ENCODE measurements at places on chromosomes 3 and 15.

DNA sequence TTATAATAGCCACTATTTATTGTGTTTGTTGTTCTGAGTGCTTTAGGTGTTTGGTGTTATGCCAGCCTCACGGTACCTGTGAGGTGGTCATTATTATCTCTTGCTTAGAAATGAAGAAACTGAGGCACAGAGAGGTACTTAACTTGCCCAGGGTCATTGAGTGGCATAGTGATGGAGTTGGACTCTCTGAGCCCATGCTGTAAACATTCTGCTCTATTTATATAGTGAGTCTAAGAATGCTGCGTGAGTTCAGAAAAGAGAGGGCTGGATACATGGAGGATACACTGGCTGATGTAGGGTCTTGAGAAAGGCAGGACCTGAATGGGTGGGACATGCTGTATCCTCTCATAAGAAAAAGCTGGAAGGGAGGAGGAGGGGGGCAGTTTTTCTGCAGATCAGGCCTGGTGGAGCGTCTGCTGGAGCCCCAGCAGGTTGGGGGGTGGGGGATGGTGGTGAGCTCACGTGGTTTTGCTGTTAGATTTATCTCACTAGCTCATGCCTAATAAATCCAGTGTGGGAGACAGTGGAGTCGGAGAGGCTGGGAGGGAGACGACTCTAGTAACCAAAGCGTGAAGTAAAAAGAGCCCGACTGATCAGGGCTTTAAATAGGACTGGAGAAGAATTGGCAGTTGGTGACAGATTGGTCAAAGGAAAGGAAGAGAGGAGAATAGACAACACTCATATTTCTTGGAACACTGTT, 16.0 kb downstream of the MED12L start:
- peak; percentile 17 for DNase-seq

GRCh38 chr3:45870099-45870498, 16.2 kb upstream of the CCR9 start:
- no peak for DNase-seq

DNA sequence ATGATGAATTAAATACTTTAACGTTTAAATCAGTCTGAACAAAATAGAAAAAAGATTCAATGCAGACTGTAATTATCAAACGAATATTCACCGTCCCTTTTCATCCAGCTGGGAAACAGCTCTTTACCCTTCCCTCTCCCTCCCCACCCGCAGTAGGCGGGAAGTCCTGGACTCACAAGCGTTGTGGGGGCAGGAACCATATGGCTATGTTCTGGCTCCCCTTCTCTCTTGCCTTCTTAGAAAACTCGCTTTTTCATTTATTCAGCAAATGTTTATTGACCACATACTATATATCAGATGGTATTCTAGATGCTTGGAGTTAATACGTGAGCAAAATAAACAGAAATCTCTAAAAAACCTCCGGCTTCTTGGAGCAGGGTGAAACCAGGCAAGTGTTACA, 715 bp upstream of the SCAPER start:
- DNase-seq = no peak

- no peak for DNase-seq
Measured at GRCh38 chr3:46719735-46720271, 2.1 kb upstream of the PRSS50 start.

DNA sequence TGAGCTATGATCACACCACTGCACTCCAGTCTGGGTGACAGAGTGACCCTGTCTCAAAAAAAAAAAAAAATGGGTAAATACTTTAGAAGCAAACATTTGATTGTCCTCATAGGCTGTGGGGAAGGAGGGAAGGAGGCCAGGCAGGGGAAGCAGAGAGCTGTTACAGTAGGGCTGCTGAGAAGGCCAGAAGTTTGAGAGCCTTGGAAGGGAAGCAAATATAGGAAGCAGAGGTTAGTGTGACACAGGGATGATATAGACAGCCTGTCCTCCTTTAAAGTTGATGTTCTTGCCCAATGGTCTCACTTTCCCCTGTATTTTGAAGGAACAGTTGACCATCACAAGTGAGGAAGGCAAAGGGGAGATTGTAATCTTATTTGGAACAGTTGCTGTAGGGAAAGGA, 5.3 kb upstream of the ALPK3 start:
- no peak for DNase-seq

DNA sequence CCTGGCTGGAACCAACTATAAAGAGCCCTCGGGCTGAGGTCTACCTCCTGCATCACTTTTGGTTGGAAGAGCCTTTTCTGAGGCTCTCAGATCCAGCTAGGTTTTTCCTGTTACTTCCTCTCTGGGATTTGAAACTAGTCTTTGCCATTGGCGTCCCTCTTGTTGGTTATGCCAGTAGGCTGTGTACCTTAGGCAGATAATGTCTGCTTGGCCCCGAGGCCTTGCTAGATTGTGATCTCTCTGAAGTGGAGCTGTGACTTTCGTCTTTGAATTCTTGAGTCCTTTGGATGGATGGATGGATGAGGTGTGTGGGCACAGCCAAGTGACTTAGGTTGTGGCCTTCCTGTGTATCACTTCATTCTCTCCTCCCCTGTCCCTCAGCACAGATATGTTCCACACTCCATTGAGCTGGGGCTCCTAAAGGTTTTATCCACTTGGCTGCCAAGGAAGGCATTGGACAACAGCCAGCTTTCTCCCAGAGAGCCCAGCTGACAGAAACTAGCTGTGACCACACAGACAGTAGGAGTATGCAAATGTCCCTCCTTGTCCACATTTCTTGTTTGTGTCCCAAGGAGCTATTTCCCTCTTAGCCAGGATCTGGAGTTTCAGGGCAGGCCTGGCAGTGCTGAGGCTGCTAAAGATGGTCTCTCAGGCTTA, 7.9 kb upstream of the DNAJC17 start:
- no peak for DNase-seq

GRCh38 chr3:39443530-39443929, 23.9 kb upstream of the MOBP start:
- DNase-seq = peak; percentile 46

GRCh38 chr3:197352382-197352781, 54.0 kb upstream of the DLG1 start:
- no peak for DNase-seq

DNA sequence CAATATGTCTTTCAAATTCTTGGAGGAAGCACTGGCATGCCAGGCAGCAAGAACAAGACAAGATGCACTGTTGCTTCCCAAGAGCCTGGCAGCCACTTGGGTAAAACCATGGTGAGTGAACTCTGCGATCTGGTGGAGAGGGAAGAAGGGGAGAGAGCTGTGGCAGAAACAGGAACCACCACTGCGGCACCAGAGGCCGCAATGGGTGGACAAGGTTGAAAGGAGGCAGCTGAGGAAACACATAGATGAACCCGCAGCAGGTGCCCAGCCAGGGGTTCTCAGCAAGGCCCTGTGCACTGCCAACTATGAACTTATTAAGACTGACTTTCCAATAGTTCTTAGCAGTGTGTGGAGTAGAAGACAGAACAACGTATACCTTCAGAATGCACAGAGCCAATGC, 48.2 kb upstream of the CCDC54 start:
- no peak for DNase-seq

DNA sequence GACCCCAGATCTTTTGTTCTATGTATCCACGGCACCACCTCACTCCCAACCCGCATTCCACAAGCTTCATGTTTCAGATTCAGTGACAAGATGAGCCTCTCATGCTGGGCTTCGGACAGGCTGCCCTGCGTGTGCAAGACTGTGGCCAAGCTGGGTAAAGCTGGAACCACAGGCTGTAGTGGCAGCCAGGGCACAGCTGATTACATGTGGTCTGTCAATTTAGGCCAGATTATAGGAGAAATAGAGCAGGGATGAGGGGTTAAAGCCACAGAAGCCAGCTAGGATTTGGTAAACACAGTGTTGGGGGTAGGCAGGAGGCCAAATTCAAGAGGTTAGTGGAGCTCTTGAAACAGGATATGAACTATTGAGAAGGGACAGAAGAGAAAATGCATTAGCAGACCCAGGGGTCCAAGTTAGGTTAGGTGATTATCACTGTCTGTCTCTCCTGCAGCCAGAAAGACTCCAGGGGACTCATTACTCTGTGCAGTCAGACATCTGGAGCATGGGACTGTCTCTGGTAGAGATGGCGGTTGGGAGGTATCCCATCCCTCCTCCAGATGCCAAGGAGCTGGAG, 12.9 kb downstream of the SNAPC5 start:
- DNase-seq = no peak

GRCh38 chr3:46293035-46293724, 50.9 kb downstream of the CCR3 start:
- no peak for DNase-seq

DNA sequence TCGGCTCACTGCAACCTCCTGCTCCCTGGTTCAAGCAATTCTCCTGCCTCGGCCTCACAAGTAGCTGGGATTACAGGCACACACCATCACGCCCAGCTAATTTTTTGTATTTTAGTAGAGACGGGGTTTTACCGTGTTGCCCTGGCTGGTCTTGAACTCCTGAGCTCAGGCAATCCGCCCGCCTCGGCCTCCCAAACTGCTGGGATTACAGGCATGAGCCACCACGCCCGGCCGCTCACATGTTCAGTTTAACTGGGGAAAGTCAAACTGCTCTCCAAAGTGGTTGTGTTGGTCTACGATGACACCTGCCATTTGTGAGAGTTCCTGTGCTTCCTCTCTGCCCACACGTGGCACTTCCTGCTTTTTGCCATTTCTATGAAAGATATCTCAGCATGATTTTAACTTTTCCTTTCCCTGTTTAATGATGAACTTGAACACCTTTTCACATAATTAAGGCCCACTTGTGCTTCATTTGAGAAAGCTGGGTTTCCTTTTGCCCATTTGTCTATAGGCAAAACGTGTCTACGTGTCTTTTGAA, 877 bp upstream of the GP5 start:
- DNase-seq = no peak

- DNase-seq = no peak
Measured at GRCh38 chr3:171255236-171255806, 204.9 kb downstream of the TNIK start.

DNA sequence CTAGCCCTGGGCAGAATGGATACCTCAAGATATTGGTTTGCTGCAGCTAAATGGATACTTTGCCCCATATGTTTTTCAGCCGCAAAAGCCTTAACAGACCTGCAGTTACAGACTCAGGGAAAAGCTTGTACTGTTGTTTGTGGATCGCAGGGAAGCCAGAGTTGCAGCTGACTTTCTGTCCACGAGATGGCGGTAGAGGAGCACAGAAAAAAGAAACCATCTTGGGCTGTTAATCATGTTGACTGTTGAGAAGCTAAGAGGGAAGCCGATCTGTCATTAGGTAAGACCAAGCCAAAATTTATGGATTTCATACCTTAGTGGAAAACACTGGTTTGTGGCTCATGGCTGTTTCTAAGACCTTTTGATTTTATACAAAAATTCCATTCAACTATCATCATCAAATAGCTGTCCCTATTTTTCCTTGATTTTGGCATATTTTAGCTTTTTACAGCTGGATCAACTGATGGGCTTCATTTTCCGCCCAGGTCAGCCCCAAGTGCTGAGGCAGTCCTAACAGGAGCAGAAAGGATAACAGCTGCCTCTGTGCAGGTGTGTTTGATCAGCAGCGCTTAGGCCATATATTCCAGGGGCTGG, 205.7 kb upstream of the ZPLD1 start:
- DNase-seq = peak; percentile 95

DNA sequence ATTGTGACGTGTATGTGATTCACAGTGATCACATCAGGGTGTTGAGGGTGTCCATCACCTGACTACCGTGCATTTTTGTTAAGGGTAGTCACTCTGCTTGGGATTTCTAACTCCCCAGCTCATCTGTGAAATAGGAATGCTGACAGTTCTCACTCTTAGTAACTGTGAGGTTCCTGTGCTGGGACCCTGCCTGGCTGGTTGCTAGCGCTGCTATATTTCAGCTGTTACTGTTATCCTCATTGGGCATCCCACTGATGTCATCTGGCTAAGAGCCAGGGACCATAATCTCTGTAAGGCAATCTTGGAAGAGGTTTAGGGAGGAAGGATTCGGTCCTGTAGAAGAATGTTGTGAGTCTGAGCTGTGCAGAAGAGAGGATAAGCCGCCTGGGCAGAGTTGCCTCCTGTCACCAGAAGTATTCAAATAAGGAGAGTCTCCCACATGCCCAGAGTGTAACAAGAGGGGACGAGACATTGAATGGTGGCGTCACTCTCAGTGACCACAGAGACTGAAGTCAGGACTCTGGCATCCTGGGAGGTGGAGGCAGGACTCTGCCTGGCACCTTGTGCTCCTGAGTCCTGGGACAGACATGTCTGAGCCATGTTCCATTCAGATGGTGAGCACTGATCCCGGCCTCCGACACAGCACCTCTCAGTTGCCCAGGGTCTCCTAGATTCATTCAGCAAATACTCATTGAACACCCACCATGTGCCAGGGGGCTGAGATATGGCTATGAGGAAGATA, 52.2 kb downstream of the FBLN2 start:
- no peak for DNase-seq

- DNase-seq = peak; percentile 58
Measured at GRCh38 chr15:70505411-70505919, 257.9 kb downstream of the UACA start.

DNA sequence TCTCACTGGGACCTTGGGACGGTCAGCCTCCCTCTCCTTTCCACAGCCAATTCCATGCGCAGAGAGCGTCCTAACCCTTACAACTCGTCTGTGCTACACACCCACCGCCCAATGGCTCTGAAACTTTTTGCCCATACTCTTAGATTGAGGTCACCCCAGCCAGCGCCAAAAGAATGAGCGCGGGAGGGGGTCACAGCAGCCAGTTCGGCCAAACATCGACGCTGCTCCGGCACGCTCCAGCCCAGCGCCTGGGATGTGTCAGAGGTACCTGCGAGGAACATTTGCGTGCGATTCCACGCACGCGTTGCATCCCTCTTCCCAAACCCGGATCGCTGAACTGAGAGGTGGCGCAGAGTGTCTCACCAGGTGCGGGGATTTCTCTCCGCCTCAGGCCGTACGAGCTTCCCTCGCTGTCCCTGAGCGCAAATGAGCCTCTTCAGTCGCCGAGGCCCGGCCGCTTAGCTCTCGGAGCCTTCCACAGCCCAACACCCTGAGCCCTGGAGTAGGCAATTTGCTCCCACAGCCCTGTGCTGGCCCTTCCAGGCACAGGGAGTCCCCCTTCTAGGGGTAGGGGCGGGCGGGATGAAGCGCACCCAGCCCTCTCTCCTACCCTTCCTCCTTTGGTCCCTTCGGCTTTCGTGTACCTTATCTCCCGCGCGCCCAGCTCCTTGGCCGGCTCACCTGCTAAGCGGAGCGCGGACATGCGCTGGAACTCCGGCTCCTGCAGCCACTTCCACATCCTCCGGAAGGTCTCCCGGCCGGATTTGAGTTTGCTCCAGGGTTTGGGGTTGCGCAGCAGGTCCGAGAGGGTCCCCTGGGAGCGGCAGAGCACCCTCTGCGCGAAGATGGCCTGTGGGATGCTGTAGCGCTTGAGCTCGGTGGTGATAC, 1.8 kb downstream of the ONECUT1 start:
- peak; percentile 39 for DNase-seq

GRCh38 chr3:114194750-114195149, 15.9 kb upstream of the DRD3 start:
- no peak for DNase-seq

GRCh38 chr3:34207806-34208205, 409.4 kb downstream of the PDCD6IP start:
- no peak for DNase-seq

DNA sequence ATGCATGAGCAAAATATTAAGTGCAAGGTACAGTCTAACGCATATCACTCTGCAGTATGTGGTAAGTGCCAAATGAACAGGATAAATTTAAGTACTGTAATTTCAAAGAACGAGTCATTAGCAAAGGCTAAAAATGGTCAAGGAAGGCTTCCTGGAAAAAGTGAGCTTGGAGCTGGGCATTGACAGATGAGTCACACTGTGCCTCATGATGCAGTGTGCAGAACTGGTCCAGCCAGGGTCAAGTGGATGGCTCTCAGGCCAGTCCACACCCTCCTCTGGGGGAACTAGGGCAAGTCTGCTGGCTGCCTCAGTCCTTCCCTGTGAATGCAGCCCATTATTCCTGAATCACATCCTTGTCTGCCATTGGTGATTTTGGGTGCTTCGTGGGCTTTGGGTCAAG, 76.3 kb downstream of the CACNA1D start:
- DNase-seq = no peak
